Stimulated activated CD8-positive, alpha-beta memory T cell treated with anti-CD3 and anti-CD28 coated beads, Interleukin-4, amount 100 ng/mL, for 4 hours (primary cell): ENCODE measurements at places on chromosomes 4 and X.

- no peak for DNase-seq
These were observed 1221.1 kb upstream of the ADGRL3 start for GRCh38 chr4:59979061-59979460.

DNA sequence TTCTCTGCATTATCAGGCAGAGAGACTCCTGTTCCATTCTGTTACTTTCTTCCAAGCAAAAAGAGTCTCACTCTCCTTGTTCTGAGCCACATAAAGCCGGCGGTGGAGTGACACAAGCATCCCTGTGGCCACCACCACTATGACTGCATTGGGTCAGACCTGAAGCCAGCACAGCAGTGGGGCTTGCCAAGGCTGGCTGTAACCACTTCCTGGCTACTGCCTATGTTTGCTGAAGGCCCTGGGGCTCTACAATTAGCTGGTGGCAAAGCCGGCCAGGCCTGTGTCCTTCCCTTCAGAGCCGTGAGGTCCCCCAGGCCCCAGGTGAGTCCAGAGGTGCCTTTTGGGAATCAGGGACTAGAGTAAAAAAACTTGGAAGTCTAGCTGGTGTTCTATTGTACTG, 31.8 kb downstream of the PLAC8 start:
- DNase-seq: no peak

GRCh38 chr4:86626066-86626465, 32.0 kb downstream of the PTPN13 start:
- no peak for DNase-seq

DNA sequence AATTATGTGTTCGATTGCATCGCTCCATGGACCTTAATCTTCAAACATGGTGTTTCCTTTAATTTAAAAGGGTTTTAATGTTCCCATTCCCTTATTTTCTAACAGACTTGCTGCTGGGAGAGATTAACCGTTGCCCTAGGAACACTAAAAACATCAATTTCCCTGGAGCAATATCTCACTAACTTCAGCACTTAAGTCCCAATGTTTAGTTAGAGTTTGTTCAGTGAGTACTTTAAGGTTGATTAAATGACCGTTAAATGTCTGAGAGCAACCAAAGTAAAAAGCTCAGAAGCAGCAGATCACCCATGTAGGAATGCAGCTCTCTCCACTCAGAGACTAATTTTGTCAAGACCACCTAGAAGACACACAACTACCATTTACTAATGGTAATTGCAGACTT, 111.2 kb upstream of the PDE5A start:
- no peak for DNase-seq

- DNase-seq: no peak
These were observed 63.7 kb upstream of the GDPD2 start for GRCh38 chrX:70359458-70359857.

DNA sequence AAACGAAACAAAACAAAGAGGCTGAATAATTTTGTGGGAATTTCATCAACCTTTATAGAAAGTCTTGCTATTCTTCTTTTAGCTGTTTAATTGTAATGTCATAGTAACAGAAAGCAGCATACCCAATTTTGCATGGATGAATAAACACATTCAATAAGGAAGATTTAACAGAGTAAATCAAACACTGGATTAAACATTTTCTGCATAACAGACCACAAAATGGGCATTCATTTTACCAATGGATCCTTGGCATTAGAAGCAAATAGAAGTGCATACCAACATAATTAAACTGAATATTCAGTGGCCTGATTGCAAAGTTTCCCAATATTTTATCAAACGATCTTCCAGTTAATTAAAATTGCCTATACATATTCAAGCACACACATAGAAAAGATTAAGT, 4.4 kb upstream of the CHM start:
- DNase-seq: no peak

DNA sequence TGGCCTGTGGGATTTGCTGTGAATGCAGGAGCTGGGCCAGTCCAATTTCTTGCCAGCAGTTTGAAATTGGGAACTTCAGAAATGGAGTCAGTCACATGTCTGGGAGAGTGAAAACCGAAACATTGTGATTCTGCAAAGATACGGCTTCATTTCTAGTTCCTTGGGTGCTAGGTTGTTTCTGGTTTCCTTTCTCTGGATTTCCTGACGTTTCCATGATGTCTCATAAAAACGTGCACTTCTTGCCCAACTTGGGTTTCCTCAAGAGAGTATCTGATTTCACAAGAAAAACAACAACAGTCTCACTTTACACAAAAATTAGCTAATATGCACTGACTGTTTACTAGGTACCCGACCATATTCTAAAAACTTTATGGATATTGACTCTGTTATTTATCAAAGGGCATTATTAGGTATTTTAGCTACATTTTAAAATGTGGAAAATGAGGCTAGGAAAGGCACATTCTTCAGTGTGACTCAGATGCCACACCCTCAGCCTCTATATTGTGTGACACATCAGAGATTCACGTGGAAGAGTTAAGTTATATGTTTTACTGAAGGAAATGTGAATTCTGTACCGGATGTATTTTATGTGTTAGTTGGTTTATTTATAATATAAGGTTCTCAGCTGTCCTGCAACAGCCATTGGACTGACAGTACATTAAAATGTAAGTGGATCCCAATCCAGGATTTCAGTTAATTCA, 225.0 kb upstream of the PUDP start:
- DNase-seq: no peak

GRCh38 chrX:103794119-103794518, 17.5 kb downstream of the PLP1 start:
- no peak for DNase-seq

- no peak for DNase-seq
These were observed 38.2 kb upstream of the NUDT6 start for GRCh38 chr4:122960611-122961000.

DNA sequence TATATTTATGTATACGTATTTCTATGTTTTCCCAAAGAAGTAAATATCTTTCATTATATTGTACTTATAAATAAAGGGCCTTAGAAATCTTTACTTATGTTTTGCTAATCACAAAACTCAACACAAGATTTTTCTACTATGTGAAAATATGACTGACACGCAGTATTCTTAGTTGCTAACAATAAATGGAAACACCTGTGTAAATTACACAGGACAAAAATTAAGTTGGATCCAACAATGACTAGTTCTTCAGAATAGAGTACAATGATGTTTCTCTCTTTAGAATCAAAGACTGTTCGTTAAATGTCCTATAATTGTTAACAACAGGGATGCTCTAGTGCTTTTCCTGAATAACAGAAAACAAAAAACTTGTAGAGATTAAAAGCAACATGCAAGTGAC, 96.1 kb downstream of the PPP3CA start:
- DNase-seq: no peak

DNA sequence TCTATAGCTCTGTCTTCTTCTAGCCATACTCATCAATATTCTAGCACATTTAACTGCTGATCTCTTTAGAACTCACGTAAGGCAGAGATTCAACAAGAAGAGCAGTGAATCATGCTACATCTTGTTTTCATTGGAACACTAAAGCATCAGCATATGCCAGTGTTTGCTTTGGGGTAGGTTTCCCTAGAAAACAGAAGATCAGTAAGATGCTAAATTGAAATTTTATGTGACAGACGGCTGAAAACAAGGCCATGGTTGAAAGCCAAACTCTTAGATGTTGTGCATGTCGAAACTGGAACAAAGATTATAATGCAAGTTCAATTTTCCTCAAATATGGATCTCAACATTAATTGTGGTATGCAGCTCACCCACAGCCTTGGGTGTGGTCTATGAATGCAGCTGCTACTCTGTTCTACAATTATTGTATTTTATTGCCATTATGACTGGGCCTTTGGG, 107.6 kb downstream of the PDLIM5 start:
- no peak for DNase-seq

GRCh38 chr4:73751166-73751565, 10.8 kb downstream of the CXCL8 start:
- DNase-seq: no peak

DNA sequence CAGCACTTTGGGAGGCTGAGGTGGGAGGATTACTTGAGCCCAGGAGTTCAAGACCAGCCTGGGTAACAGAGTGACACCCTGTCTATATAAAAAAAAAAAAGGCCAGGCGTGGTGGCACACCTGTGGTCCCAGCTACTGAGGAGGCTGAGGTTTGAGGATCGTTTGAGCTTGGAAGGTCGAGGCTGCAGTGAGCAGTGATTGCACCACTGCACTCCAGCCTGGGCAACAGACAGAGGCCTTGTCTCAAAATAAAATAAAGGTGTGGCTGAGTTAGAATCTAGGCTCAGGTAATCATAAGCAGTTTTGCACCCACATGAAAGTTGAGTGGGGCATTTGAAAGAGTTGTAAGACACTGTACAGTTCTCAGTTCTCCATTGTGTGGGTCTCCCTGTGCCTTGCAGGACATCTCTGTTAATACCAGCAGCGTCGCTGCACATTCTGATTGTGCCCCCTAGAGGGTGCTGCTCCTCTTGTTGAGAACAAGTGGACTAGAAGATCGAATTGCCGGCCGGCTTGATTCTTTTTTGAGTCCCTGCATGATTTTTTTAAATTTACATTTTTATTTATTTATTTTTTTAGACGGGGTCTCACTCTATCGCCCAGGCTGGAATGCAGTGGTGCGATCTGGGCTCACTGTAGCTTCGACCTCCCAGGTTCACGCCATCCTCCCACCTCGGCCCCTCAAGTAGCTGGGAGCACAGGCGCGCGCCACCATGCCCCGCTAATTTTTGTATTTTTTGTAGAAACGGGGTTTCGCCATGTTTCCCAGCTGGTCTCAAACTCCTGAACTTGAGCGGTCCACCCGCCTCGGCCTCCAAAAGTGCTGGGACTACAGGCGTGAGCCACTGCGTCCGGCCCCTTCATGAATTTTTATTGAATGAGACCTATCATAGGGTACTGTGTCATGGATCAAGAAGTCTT, 73.6 kb upstream of the RBMX start:
- DNase-seq: peak; percentile 7

GRCh38 chr4:141074098-141074878, 59.0 kb downstream of the RNF150 start:
- DNase-seq: no peak

DNA sequence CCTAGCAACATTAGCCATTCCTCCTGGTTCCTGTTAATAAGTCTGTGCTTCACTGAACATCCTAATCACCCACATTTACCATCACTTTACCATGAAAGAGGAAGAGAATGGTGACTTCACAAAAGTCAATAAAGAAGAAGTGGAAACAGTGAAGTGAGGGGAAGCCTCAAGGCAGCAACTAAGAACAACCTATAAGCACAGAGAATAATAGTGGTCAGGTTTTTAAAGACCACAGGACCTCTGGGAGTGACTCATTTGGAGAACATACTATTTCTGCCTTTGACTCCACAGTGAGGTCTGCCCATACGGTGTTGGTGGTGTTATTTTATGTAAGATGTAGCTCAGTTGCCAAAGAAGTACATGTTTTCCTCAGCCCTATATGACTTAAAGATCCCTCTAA, 86.0 kb upstream of the TET2 start:
- DNase-seq: no peak

DNA sequence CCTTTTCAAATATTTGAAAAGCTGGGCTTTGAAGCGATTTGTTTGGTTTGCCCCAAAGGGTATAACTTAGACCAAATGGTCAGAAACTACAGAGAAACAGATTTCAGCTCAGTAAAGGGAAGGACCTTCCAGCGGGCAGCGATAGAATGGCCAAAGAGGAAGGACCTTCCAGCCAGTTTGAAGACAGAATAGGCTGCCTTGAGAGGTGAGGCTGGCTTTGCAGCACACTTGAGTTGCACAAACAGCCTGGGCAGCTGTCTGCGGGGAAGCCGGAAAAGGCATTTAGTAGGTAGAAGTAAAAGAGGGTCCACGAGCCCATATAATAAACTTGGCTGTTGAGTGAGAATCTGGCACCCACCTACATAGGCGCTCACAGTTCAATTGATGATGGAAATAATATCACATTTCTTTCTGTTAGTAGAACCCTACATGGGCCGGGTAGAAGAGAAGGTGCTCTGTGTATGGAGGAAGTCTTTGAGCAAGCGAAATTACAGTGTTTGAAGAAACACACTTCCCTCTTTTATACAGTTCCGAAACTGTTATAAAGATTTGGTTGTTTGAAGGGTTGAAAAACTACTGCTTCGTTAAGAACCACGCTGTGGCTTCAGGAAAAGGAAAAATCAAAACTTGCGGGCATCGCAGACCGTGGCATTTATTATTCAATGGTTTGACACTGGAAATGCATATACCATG, 75.0 kb upstream of the SORBS2 start:
- DNase-seq: no peak

DNA sequence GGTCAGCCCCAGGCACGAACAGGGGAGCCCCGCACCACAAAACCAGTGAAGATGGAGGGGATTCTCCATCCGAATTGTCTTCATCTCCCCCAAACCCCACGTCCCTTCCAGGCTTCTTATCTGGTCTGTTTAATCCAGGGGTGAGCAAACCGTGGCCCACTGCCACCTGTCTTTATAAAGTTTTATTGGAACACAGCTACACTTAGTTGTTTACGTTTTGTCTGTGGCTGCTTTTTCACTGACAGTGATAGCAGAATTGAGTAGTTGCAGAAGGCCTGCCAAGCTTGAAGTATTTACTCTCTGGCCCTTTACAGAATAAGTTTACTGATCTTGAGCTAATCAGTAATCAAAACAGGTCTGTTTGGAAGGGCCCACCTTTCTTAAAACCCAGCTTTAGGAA, 324.0 kb downstream of the ARHGAP10 start:
- DNase-seq: no peak

GRCh38 chrX:16804923-16805464, 18.7 kb downstream of the TXLNG start:
- DNase-seq: no peak

DNA sequence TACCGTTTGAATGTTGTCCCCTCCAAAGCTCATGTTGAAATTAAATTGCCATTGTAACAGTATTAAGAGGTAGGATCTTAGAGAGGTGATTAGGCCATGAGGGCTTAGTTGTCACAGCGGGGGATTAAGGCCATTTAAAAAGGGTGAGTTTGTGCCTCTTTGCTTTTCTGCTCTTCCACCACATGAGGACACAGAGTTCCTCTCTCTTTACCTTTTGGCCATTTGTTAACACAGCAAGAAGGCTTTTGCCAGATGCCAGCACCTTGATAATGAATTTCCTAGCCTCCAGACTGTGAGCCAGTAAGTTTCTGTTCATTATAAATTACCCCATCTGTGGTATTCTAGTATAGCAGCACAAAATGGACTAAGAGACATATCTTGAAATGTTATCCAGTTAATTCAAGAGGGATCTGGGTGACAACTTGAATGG, 7.8 kb upstream of the HERC3 start:
- DNase-seq: no peak
